Stimulated activated CD8-positive, alpha-beta memory T cell treated with anti-CD3 and anti-CD28 coated beads, Interleukin-2, amount 100 ng/mL, for 48 hours (primary cell): ENCODE measurements at places on chromosomes 2 and 18.

- DNase-seq, result no peak
Measured at GRCh38 chr2:67792191-67792590, 270.6 kb downstream of the C1D start.

- DNase-seq, result no peak
Measured at GRCh38 chr18:8406186-8406867, 202.9 kb upstream of the RAB12 start.

DNA sequence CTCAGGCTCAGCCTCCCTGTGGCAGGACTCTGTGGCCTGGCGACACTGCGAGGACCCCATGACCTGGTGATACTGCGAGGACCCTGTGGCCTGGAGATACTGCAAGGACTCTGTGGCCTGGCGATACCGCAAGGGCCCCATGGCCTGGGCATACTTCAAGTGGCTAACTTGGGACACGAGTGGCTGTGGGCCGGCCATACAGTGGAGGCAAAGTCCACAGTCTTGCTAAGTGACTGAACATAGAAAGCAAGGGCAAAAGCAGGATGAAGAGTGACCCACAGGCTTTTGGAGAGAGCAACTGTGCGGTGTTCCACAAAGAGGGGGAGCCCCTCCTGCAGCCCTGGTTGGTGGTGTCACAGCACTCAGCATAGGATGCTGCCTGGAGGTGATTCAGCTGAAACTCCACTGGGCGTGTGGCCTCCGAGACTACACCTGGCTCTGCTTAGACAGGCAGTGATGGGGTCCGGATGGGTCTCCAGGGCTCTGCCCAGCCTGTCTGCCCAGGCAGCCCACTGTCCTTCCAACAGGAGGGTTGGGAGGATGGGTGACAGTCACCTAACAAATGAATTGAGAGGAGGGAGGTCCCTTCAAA, 691.0 kb upstream of the HS6ST1 start:
- DNase-seq, result no peak

DNA sequence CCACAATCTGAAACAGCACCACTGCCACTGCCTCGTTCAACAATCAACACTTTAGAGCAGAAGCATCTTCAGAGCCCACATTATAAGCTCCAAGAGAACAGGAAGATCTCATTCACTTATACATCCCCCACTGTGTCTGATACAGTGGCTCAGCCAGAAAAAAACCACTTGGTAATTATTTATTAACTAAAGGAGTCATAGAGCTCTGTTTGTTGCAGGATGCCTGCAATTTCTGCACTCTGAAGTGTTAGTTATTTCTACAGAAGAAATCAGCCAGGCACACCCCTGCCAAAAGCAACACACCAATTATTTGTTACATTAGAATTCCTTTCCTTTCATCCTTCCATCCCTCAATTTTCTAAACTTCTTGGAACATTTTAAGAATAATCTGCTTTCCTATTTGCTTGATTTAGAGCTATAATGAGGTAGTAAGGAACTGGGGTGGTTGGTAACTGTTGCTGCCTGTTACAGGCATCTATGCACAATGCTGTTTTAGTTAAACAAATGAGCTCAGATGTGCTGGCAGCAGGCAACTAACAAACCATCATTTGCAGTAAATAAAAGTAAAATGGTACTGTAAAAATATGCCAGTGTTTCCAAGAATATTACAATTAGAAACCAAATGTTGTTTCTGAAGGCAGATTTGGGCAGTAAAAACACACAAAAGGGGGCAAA, 59.9 kb downstream of the DYM start:
- DNase-seq, result no peak

GRCh38 chr2:53944542-53944941, 26.3 kb downstream of the PSME4 start:
- no peak for DNase-seq

- no peak for DNase-seq
Measured at GRCh38 chr18:49521216-49521835, 34.3 kb upstream of the C18orf32 start.

GRCh38 chr18:79211844-79212243, 142.7 kb downstream of the ATP9B start:
- DNase-seq, result no peak

DNA sequence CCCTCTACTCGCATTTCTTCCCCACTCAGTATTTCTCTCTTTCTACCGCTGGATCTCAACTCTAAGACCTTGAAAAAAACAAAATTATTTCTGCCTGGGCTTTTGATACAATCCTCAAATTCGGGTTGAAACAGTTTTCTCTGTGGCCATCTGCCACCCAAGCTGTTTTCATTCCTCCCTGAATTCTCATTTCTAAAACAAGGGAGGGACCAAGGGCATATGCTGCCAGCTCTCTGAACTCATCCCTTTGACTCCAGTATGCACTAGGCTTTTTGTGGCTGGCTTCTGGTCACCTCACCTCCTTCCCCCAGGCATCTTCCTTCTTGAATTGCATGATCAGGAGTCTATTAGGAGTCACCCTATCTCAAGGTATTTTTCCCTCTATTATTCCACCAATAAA, 49.5 kb downstream of the CCDC148 start:
- no peak for DNase-seq

- DNase-seq, result no peak
Measured at GRCh38 chr2:233342301-233342700, 12.0 kb upstream of the DGKD start.

DNA sequence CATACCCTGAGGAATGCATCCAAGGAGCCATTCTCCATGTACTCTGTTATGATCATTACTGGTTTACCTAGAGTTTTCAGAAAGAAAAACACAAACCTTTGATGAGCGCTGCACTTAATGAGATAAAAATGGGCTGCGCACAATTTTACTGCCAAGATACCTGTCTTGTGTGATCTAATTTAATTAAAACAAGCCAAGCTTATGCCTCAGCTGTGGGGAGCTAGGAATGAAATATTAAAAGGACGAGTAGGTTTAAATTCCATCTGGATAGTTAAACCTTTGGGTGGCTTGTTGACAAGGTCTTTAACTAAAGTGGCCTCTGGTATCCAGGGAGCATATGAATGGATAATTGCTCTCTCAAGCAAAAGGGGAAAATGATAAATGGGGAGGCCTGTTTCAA, 135.0 kb downstream of the EPHA4 start:
- DNase-seq, result no peak

DNA sequence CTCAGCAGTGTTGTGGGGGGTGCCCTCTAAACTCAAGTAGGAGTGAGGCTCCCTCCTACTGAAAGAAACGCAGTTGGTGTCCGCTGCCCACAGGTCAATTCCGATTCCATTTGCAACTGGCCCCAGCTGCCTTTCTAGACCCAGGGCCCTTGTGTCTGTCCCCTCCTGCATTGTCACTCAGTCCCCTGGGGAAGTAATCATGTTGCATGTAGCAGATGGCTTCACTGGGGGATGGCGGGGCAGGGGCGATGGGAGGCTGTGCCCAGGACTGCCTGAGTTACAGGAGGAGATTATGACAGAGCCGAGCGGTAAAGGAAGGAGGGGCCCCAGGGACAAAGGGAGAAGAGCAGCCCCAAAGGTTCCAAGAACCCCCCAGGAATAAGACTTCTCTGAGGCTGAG, 62.5 kb upstream of the SH3RF3 start:
- DNase-seq, result no peak

GRCh38 chr18:78949216-78949615, 30.4 kb upstream of the SALL3 start:
- DNase-seq, result no peak

- DNase-seq, result no peak
Measured at GRCh38 chr2:132429351-132429750, 12.7 kb downstream of the GPR39 start.

DNA sequence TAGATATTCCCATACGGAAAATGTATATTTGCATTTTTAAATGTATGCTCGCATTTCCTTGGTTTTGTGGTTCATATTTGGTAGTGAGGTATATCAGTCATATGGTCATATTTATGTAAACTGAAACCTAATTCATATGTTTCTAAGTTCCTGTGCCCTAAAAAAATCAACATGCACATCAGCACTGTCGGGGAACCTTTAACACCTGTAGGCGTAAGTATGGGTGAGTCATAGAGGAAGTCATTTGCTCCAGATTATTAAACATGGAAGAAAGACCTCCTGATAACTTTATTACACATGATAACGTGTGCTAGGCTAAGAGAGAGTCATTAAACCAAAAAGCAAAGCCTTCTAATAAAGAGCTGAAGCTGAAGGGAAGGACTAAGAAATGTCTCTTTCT, 437.7 kb downstream of the NRXN1 start:
- no peak for DNase-seq

DNA sequence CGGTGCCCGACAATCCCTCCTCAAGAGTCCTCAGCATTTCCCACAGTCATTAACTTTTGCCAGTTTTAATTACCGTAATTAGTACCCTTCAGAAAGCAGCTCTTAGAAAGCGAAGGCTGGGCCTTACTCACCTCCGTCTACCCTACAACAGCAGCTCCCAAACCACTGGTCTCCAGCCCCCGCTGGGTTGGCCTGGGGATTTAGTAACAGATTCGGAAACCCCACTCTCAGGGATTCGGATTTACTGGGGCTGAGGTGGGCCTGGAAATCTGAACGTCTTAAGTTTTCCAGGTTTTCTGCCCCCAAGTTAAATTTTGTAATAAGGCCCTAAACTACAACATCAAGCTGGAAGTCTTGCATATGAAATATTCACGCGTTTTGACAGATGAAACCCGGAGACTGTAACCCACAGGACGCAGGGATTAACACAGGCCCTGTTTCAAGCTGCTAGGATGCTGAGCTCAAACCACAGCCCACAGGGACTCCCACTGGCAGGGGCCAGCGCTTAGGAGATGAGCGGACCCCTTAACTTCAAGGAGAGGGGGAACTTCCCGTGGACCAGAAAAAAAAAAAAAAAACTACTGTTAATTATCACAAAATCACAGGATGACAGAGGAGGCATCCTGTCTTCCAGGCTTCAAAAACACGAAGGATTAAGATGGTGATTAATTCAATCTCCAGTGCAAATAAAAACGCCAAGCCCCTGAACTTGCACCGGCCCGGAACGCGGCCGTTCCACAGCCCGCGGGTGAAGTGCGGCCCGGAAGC, 985 bp downstream of the ILKAP start:
- no peak for DNase-seq

DNA sequence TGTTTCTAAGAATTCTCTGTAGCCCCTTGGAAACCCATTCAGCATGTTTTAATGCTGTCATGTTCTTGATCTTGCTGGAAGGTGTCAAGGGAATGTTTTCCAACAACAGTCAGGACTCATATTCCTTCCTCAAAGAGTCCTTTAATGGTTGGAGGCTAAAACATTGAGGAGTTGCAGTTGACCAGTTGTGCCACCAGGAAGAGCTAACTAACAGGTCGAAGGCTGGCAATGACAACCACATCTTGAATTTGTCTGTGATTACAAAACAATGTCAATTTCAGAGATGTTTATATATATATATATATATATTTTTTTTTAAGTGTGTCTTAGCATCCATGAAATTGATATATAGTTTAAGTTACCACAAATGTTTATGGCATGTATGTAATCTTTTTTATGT, 151.5 kb downstream of the INO80D start:
- no peak for DNase-seq

DNA sequence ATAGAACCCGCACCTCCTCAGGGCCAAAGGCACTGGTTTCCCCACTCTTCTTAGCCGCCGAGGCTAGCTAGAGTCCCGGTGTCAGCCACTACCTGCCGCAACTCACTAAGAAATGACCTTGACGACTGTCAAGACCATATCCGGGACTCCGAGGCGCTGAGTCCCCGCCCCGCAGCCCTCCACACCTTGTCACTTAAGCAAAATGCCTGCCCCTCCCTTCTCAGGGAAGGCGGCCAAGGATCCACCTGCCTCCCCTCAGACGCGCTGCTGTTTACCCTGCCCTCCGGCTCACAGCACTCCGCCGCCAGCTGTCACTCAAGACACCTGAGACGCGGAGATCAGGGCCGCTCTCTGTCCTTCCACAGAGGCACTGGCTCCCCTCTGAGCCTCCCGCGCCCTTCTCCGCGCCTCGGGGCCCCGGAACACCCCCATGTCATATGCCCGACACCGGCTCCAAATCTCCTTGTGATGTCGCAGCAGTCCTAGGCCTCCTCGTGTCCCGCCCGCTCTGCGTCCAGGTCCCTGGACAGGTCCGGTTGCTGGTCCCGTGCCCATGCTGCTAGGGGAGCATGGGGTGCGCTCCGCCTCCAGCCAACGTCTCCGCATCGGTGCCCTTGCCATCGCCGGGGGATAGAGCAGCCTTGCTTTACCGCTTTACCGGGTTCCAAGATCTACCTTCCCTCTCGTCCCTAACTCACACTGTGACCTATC, 32.5 kb upstream of the REG3G start:
- no peak for DNase-seq

DNA sequence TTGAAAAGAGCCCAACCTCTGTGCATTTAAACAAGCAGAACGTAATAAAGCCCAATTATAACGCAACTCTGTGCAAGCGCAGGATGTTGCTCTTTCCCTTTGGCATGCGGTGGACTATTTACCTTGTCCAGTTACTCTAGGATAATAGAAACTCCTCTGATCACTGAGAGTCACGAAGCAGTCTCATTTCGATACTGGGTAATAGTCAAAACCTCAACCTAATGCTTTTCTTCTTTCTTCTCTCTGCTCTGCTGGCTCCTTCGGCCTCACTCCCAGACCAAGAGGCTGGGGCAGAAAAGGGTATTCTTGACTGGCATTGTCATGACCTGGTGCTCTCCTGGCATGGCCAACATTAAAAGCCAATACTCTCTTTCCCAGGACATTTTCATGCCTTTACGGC, 89.7 kb upstream of the GCFC2 start:
- no peak for DNase-seq

- DNase-seq, result no peak
Measured at GRCh38 chr2:36307441-36307840, 48.1 kb upstream of the CRIM1 start.

DNA sequence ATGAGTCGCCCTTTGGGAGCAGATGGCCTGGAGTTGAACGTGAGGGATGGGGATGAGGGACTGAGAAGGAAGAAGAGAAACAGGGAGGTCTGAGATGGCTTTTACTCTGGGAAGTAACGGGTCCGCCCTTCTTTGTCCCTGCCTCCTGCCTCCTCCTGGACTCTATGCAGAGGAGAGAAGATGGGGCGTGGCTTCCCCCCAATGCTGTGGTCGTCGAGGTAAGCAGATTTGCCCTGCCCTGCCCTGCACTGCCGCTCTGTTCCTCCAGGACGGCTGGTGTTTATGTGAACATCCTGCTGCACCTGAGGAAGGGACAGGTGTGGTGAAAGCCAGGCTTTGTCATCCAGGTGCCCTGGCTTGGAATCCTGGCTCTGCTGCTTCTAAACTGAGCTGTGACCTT, 13.5 kb upstream of the NTSR2 start:
- no peak for DNase-seq
